Renal cortical epithelial cell (primary cell): ENCODE measurements at places on chromosomes 5 and 9. TPM values are rescaled to one million over a fixed set of nuclear protein-coding genes. Genes with fewer than 3 reads are reported as not detected.

DNA sequence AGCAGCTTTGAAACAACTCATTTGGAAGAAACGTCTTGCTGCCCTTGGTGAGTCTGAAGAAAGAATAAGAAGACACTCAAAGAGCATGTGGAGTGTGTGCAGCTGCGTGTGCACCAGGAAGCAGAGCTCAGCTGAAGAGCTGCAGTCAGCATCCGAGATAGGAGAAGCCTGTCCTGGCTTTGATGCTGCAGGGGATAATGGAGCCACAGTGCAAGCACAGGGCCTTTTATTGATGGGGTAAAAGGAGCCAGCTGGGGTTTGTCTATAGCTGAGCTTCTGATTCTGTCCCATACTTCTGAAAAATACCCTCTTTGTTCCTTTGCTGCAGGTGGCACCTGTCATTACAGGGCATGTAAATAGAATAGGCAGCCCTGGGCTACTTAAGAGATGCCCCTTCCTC, 375.7 kb upstream of the ZNF462 start:
- DNase-seq: no peak

DNA sequence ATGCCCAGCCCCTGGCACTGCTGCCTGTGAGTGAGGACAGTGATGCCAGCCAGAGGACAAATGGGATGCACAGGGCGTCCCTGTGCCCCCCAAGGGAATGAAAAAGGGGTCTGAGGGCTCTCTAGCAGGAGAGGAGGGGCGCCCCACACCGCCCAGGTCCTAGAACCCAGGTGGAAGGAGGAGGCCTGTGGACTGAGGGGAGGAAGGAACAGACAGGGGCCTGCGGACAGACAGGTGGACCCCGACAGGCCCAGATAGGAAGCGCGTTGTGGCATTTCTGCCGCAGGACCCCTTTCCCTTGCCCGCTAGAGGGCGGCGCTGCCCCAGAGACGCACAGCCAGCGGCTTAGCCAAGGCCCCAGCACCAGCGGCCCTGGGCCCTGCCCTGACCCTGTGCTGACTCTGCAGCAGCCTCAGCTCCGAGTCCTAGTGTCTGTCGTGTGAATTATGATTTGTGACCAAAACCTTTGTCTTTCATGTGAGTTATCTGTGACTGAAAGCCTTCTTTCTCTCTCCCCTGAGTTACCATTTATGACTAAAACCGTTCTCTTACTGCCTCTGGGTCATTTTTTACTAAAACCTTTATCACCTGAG, 30.7 kb downstream of the TRIP13 start:
- peak; percentile 28 for DNase-seq

DNA sequence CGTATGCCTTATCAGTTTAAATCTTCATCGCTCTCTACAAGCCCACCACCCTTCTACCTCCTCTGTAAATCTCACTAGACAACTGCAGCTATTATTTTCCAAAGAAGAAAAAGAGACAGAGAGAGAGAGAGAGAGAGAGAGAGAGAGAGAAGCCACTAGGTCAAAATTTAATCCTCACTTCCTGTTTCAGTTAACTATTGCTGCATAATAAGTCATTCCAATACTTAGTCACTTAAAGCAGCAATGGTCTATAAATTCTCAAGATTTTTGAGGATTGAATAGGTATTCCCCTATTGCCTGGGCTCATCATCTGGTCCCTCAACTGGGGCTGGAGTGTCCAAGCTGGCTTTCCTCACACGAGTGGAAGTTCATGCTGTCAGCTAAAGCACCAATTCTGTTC, 68.8 kb downstream of the ITGA1 start:
- DNase-seq: peak; percentile 86

DNA sequence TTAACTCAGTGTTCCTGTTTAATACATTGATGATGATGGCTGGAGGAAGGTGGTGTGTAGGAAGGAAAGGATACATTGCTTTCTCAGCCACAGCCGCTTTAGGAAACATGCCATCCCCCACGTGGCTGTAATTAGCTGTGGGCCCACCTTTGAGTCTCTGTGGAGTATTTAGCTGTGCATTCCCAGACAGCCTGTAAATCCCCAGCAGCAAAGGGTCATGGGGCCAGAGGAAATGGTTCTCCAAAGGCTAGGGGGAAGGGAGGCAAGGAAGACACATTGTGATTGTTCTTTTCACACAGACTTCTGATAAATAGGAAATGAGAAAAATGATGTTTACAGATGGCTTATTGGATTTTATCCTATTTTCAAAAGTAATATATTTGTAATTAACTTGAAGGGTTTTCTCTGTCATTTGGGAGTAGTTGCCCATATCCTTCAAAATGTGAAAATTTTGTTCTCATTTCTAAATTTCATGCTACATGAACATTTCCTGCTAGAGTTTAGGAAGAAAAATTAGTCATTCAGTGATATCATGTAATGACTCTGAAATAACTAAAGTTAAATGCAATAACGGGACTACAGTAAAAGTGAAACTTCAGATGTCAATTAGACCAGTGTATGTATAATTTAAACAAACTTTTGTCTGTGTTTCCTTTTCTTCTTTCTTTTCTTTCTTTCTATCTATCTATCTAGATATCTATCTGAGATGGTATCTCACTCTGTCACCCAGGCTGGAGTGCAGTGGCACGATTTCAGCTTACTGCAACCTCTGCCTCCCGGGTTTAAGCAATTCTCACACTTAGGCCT, 24.3 kb upstream of the F2R start:
- DNase-seq: peak; percentile 69

DNA sequence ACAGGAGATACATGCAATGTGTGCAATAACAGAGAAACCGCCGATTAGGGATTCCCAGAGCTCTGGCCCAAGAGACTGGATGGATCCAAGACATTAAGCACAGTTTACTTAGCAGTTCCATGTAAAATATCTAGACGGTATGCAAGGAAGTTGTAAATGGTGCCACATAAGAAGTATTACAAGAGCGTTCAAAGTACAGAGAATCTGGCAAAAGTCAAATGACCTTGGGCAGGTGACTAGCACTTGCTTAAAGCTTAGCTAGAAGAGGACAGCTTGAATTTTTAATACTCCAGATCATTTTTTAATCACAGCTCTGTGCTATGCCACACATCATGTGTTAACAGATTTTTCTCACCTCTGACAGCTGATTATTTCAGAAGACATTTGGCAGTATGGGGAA, 72.3 kb upstream of the TNPO1 start:
- DNase-seq: no peak

- peak; percentile 73 for DNase-seq
Observed at GRCh38 chr9:4662108-4662988, at the start of gene PLPP6. Gene PLPP6 (plus strand): TSS chr9:4662294. CDS start chr9:4662376, 82 bp downstream.

DNA sequence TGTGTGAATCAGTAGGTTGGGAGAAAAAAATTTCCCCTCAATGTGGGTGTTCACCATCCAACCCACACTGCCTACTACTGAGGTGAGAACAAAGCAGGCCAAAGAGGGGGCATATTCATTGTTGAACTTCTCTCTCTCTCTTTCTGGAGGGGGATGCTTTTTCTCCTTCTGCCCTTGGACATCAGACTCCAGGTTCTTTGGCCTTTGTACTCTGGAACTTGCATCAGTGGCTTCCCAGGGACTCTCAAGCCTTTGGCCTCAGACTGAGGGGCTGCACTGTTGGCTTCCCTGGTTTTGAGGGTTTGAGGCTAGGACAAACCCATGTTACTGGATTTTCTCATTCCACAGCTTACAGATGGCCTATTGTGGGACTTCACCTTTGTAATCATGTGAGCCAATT, 417.2 kb downstream of the ELAVL2 start:
- DNase-seq: no peak

DNA sequence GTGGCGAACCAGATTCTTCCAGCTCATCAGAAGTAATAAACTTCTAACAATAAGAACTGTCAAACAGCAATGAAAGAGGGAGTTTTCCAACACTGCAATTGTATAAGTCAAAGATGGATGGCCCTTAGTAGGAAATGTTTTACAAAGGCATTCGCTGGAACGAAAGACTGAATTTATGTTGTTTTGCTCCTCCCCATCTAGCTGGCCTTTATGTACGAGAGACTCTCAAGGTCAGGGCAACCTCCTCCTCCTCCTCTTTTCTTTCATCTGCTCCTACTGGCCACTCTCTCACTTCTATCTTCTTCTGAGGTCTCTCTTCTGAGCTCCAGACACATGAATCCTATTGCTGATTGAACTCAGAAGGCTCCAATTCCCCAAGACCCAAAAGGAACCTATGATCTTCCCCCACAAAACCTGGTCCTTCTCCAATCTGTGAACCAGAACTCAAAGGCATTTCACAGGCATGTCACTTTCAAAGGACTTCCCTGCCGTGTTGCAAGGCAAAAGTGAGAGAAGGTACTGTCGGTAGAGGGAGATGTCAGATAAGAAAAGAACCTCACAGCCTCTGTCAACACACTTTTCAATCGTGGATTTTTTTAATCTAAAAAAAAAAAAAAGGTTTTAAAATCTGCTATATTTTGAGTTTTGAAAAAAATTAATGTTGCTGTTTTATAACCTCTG, 28.5 kb upstream of the PUM3 start:
- DNase-seq: peak; percentile 40

DNA sequence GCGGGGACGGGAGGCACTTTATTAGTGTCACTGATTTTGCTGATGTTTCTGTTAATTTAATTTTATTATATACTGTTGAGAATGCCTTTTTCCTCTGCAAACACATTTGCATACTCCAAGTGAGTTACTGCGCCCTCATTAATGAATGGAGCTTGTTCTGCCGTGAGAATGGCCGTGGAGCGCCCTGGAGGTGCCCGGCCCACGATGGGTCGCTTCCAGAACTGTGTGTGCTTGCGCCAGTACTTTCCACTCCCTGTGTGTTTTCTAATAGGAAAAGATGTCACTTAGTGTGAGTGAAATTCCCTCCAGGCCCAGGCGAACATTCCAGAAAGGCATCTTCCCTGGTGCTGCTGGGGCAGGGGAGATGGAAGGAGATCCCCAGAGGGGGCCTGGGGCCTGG, 30.1 kb downstream of the NDUFS6 start:
- DNase-seq: no peak

GRCh38 chr5:115069087-115069968, 100.4 kb downstream of the TRIM36 start:
- DNase-seq: peak; percentile 51

DNA sequence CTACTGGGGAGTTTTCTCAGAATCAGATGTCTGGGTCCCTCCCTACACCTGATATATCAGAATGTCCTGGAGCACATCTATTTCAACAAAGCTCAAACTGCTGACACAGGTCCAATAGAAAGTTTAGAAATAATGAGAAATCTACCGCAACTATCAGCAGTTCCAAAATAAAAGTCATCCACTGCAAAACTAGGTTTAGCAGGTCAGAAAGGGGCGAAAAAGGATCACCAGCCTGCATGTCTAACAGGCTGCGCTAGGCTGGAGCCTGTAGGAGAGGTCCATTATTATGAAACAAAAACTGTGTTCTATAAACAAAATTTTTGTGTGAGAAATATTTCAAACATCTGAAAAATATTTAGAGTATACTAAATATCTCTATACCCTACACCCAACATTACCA, 84.1 kb upstream of the RNF38 start:
- no peak for DNase-seq

DNA sequence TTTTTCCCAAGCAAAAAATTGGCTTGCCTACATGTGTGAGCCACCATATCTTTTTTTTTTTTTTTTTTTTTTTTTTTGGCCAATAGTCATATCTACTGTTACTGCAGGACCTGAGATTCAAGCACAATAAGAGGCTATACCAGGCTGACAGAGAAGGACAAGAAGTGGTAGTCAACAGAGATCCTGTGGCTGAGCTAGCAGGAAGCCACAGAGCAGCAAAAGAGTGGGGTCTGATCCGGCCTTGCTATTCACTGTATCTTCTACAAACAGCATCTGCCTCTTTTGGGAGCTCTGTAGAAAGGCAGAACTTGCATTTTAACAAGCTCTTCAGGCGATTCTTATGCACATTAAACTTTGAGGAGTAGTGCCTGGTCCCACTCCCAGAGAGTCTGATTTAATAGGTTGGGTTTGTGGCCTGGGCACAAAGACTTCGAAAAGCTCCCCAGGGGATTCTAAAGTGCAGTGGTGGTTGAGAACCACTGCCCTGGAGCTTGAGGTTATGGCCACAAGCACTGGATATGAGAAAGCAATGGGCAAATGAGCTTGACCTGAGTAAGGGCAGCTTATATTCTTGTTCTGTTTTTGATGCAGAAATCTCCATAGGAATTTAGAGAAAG, 162.8 kb downstream of the PIK3R1 start:
- no peak for DNase-seq

DNA sequence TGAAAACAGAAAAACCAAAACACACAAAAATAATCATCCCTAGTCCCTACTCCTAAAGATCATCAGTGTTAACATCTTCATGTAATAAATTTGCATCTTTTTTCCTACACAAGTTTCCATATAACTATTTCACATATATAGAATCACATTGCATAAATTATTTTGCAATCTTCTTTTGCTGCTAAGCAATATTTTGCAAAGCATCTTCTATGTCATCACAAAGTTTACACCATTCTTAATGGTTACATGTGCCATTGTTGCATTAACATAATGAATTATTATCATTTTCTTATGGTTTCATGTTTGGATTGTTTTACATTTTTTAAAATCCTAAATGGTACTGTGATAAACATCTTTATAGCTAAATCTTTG, 17.8 kb downstream of the SH3TC2 start:
- no peak for DNase-seq

DNA sequence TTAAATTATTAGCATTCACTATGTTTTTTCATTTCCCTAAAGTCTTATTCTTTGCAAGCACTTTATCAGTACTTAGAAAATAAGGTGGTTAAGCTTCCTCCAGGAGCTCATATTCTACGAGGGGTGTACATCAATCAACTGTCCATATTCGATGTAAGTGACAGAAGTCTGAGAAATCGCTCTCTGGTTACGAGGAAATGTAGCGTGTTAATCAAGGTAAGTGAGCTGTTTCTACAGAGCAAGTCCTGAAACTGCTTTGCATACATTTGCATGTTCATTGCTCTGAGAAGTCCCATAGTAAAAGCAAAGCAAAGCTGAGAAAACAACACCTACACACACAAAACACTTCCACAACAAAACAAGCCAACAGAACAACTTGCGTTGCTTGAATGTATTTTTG, 893.9 kb upstream of the DMAC1 start:
- DNase-seq: no peak

GRCh38 chr5:129426071-129426470, 34.0 kb upstream of the ADAMTS19 start:
- DNase-seq: no peak

DNA sequence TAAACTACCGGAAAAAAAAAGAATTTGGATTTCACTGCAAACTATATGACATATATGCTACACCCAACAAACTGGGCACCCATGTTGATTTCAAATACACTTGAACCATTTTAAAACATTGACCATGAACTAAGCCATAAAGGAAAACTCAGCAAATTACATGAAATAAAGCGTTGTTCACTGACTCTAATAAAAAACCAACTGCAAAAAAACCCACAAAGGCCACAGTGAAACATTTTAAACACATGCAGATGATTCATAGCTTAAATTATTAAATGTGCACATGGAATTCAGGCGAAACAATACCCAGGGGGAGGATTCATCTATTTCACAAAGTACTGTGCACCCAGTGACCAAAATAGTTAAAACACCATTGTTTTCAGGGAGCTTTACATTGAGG, 33.3 kb downstream of the MTRR start:
- DNase-seq: no peak

OR2S2 gene
- total RNA-seq: not detected in 2 replicates

RGMB gene
- 12.9 and 13.2 TPM in 2 replicates for total RNA-seq

ATP6V1G1 gene
- total RNA-seq: 227 and 295 TPM in 2 replicates
